Activated naive CD8-positive, alpha-beta T cell treated with anti-CD3 and anti-CD28 coated beads for 36 hours (primary cell): ENCODE measurements at places on chromosomes 7 and 10.

DNA sequence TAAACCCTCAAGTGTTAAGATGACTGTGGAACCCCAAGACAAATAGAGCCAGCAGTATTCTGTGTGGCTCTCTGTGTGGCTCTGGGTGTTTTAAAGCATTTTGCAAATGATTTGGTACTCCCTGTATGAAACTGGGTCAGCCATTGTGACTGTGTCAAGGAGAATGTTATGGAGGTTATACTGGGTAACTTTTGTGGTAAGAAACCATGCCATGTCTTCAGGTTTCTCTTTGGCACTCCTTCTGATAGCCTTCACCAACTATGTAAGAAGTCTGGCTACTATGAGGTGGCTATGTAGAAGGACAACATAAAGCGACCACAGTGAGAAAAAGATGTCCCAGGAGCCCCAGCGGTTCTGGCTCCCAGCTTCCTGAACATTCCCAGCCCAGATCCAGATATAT is 226.6 kb upstream of the RHOBTB1 start:
- H3K27ac ChIP-seq = no peak overlapping the region
- no peak for DNase-seq

DNA sequence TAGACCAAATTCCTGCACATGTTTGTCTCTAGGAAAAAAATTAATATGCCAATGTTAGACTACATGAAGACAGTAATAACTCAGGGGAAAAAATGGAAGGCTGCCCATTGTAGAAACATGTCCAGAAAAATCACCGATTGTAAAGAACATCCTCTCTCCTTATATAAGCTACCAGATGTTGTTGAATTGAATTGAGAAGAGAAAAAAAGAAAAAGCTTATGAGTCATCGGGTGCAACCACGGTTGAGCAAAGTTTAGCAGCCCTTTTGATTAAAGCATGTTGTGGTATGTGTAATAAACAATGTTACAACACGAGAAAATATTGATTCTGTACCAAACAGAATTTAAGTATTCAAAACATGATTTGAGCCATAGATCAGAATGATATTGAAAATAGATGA is 102.3 kb upstream of the ARHGAP21 start:
- peaks cover 40% of the 10 kb centered on the region for H3K4me1 ChIP-seq
- no peak for DNase-seq
- H3K36me3 ChIP-seq = peaks cover 6% of the 10 kb centered on the region
- H3K27me3 ChIP-seq = no peaks in the 10 kb centered on the region
- peak overlapping the region; percentile 0 for H3K4me3 ChIP-seq

DNA sequence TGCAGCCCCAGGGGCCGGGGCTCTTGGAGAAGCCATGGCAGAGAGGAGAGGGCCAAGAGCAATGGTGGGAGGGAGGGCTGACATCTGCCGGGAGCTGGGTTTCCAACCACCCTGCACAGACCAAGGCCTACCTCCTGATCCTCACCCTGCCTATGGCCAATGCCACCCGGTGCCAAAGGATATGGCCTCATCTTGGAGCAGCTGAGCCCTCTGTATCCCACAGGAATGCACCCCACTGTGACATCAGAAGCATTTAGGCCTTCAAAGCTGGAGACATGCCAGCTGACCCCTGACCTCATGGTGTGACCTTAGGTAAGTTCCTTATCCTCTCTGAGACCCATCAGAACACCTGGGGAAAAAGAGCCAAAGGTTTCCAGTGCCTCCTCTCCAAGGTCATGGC is 113.6 kb upstream of the ZMIZ1 start:
- DNase-seq = no peak
- H3K36me3 ChIP-seq = no peaks in the 10 kb centered on the region
- no peaks in the 10 kb centered on the region for H3K4me1 ChIP-seq
- no peak overlapping the region for H3K4me3 ChIP-seq
- H3K27ac ChIP-seq = no peak overlapping the region
- H3K27me3 ChIP-seq = no peaks in the 10 kb centered on the region

DNA sequence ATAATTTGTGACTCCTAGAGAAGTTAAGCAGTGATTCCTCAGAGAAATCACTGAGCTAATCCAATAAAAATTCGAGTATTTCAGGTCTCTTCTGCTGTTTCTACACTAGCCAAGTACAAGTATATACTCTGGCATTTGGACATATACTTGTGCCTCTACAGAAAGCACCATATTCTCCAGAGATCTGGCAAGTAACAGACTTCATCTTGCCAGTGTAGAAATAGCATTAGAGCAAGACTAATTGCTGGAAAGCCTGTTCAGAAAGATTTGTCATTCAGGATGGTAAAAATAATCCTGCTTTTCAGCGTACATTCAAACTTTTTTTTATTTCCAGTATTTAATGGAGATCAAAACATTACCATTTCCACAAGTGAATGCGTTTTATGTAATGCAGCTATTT is 410.8 kb upstream of the ETV1 start:
- no peaks in the 10 kb centered on the region for H3K27me3 ChIP-seq
- no peak overlapping the region for H3K27ac ChIP-seq
- no peak overlapping the region for H3K4me3 ChIP-seq
- H3K4me1 ChIP-seq = no peaks in the 10 kb centered on the region
- no peak for DNase-seq

GRCh38 chr10:77416311-77417135 is 221.1 kb downstream of the KCNMA1 start:
- no peak for DNase-seq
- H3K27me3 ChIP-seq = no peaks in the 10 kb centered on the region
- no peaks in the 10 kb centered on the region for H3K36me3 ChIP-seq
- H3K4me1 ChIP-seq = no peaks in the 10 kb centered on the region
- no peak overlapping the region for H3K4me3 ChIP-seq

GRCh38 chr10:72814099-72814790 is 79.3 kb upstream of the OIT3 start:
- H3K4me3 ChIP-seq = no peak overlapping the region
- H3K4me1 ChIP-seq = peaks cover 11% of the 10 kb centered on the region
- no peaks in the 10 kb centered on the region for H3K27me3 ChIP-seq
- DNase-seq = no peak
- H3K36me3 ChIP-seq = peaks cover 5% of the 10 kb centered on the region
- no peak overlapping the region for H3K27ac ChIP-seq

DNA sequence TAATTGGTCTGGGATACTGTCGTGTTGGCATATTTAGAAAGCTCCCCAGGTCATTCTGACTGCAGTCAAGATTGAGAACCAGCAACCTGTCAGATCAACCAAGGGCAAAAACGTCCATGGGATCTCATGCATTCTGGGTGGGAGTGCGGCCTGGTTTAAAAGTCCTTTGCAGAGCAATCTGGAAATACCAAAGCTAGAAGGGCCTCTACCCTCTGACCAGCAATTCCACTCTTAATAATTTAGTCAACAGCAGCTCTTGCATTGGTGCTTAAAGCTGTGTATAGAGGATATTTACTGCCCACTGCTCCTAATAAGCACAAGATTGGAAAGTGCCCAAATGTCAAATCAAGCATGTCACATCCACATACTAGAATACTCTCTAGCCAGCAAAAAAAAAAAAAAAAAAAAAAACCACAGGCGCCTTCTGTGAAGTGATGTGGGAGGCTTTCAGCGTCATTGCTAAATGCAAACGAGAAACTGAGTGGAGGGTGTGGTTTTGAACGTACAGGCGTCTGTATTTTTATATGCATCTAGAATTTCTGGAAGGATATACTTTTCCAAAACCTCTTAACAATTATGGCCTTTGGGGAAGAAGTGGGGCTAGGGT is 44.8 kb upstream of the HSPA12A start:
- H3K27me3 ChIP-seq = peaks cover 34% of the 10 kb centered on the region
- no peak overlapping the region for H3K27ac ChIP-seq
- no peak for DNase-seq
- no peaks in the 10 kb centered on the region for H3K36me3 ChIP-seq
- peaks cover 11% of the 10 kb centered on the region for H3K4me1 ChIP-seq

DNA sequence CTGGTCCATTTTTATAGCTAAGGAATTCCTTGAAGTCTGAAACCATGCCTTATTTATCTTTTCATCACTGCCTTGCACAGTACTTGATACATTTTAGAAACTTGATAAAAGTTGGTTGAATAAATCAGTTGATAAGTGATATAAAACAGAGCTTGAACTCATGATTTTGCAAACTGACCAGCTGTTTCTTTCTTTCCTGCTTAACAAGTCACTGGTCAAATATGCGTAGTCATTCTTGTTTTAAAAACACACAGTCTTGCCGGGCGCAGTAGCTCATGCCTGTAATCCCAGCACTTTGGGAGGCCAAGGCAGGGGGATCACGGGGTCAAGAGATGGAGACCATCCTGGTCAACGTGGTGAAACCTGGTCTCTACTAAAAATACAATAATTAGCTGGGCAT is 6.3 kb downstream of the TPST1 start:
- H3K4me3 ChIP-seq = no peak overlapping the region
- peaks cover 38% of the 10 kb centered on the region for H3K4me1 ChIP-seq
- H3K27me3 ChIP-seq = no peaks in the 10 kb centered on the region
- peaks cover 4% of the 10 kb centered on the region for H3K36me3 ChIP-seq
- no peak overlapping the region for H3K27ac ChIP-seq
- no peak for DNase-seq

GRCh38 chr10:123567984-123568739 is 98.0 kb upstream of the GPR26 start:
- no peak overlapping the region for H3K27ac ChIP-seq
- H3K36me3 ChIP-seq = no peaks in the 10 kb centered on the region
- H3K4me1 ChIP-seq = no peaks in the 10 kb centered on the region
- no peak overlapping the region for H3K4me3 ChIP-seq

GRCh38 chr7:106552645-106553445 is 108.1 kb downstream of the CCDC71L start:
- no peak for DNase-seq
- peaks cover 2% of the 10 kb centered on the region for H3K36me3 ChIP-seq
- H3K27me3 ChIP-seq = peaks cover 3% of the 10 kb centered on the region
- no peak overlapping the region for H3K4me3 ChIP-seq

DNA sequence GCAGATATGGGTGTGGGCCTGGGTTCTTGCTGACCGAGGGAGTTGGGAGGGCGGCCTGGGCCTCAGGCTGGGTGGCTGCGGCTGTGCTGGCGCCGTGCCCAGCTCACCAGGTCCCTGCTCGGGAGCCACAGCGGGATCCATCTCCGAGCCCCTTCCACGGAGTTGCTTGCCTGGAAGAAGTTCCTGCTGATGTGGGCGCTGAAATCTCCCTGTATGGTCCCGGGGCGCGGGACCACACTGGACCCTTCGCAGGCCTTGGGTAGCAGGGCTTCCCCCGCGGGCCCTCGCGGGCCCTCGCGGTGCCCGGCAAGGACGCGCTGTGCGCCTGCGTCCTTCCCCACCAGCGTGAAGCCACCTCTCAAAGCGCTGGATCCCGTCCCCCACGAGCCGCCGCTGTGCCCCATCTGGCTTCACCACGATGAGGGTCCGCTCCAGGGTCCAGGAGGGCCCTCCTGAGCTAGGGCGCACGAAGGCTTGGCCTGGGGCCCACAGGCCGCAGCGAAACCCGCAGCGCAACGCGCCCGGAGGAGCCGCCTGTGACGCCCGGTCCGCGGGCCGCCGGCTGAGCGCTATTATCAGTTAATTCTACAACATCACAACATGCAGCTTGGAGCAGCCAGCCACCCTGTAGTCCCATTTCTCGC is 31.5 kb downstream of the RAB19 start:
- H3K36me3 ChIP-seq = no peaks in the 10 kb centered on the region
- H3K27me3 ChIP-seq = peaks cover 8% of the 10 kb centered on the region
- H3K27ac ChIP-seq = no peak overlapping the region
- peaks cover 8% of the 10 kb centered on the region for H3K4me1 ChIP-seq

DNA sequence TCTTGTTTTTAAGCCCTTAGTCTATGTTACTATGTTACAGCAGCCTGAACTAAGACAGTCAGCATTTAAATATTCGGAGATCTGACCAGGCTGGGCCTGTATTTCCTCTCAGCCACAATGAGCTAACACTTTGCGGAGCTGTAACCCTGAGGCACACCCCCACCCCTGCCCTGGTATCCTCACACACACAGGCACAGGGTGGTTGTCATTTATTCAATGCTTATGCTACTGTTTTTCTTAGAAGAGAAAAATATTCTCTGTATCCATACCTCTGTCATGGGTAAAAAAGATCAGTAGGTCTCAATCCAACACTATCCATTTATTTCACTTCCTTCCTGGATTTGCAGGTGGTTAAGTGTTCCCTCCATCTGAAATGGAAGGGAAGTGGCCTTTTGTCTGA is 80.3 kb upstream of the TRIL start:
- H3K27ac ChIP-seq = no peak overlapping the region
- peaks cover 4% of the 10 kb centered on the region for H3K4me1 ChIP-seq
- H3K27me3 ChIP-seq = peaks cover 4% of the 10 kb centered on the region

DNA sequence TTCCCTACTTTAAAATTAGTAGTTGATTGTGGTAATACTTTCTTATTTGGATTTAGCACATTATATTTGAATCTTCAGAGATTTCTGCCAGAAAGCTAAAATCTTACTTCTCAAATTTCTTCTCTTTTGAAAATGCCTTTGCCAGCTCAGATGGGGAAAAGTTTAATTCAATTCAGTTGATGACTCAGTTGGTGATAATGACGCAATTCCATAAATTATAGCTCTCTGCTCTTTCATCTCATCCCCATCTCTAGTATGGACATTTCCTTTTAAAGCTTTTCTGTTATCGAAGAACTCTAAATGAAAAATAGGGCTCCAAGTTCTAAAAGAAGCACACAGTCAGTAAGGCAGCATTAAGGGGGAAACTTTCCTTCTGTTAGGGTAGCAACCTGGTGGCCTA is 25.5 kb downstream of the RNLS start:
- no peak overlapping the region for H3K27ac ChIP-seq
- no peak overlapping the region for H3K4me3 ChIP-seq
- H3K36me3 ChIP-seq = no peaks in the 10 kb centered on the region
- no peak for DNase-seq

DNA sequence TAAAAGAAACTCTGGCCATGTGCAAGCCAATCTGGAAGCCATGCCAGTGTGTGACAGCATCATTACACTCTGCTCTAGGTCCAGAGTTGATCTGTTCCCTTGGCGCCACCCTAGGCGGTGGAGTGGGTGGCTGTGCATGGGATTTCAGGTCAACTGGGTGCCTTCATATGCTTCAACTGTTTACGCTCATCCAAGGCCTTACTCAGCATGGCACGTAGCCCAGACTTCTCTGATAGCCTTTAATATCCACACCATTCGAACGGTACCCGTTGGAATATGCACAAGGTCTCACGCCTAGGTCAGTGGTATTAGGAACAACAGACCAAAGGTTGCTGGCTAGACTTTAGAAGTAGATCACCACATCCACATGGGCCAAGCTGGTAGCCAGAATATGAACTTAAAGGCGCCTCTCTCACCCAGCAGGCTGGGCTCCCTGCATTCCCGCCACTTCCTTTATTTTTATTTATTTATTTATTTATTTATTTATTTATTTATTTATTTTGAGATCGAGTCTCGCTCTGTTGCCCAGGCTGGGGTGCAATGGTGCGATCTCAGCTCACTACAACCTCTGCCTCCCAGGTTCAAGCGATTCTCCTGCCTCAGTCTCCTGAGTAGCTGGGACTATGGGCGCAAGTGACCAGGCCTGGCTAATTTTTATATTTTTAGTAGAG is 18.7 kb upstream of the ACHE start:
- H3K36me3 ChIP-seq = no peaks in the 10 kb centered on the region
- DNase-seq = no peak
- H3K4me1 ChIP-seq = no peaks in the 10 kb centered on the region
- no peak overlapping the region for H3K27ac ChIP-seq

DNA sequence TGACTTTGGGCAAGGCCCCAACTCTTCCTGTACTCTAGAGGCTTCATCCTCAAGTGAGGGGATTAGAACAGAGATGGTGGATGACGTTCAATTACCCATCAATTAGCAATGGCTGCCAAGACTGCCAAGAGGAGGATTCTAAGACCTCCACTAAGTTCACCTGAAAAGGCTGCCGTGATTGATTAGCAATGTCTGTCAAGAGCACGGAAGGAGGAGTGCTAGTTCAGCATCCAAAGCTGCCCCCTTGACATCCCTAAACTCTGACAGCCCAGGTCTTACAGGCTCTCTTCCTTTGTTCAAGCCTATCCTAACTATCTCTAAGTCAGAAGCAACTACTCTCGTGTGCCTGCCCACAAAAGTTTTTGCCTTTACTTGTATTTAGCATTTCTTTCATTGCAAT is 68.4 kb downstream of the FAM53B start:
- no peak overlapping the region for H3K4me3 ChIP-seq
- H3K36me3 ChIP-seq = peaks cover 13% of the 10 kb centered on the region
- peaks cover 84% of the 10 kb centered on the region for H3K4me1 ChIP-seq
- no peak for DNase-seq
- H3K27me3 ChIP-seq = no peaks in the 10 kb centered on the region
